ENCODE measurements at places on chromosomes 2 and 18.

GRCh38 chr2:28378679-28379584, 13.7 kb upstream of the FOSL2 start:
- DNase-seq, result no peak

DNA sequence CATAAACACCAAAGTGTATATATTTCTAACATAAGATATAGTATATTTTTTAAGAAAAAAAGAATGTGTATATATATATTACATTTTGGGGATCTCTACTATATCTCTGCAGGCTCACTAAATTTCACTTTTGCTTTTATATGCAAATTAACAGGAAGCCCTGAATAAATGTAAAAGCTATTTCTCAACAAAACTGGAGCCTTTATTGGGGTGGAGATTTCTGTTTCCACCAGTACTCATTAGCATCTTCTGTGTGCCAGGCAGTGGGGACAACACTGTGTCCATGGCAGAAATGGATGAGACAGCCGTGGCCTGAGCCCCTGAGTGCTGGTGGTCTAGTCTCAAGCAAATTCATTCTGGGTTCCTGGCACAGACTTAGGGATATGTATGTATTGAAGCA, 41.3 kb downstream of the C18orf63 start:
- DNase-seq, result no peak

DNA sequence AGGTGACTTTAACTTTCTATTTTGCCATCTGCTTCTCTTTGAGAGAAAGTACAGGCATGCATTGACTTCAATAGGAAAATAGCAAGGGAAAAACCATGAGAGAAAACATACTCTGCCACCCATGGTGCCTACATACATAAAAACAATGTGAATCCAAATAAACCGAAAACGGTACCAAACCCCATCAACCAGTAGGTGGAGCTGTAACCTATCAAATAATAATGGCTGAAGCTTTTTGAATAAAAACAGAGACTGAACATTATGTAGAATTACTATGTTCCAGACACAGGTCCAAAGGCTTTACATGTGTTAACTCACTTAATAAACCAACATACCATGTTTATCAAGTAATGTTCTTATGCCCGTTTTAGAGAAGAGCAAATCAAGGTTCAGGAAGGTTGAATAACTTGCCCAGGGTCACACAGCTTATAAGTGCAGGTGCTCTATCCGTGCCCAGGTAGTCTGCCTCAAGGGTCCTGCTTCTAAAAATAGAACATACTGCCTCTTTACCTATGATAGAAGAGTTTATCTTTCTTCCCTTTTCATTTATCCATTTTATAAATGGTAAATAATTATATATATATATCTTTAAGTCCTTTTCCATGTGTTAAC, 293.9 kb upstream of the SYT4 start:
- no peak for DNase-seq

DNA sequence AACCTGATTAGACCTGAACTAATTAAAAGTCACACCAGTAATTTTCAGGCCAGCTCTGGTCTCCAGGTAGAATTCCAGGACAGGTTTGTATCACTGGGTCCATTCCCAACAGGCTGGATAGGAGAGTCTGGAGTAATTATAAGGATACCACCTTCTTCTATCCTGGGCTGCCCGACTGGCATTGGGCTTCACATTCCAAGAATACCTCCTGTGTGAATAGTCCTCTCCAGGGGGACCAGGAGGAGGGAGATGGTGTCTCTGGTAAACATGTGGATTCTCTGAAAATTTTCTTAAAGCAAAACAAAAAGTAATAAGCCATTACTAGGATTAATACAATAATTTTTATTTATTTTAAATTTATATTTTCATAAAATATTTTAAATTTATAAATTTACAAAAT, 17.3 kb downstream of the DUSP11 start:
- no peak for DNase-seq

- DNase-seq, result no peak
Measured at GRCh38 chr2:23924589-23925359, 2.1 kb downstream of the ATAD2B start.
